ENCODE measurements at places on chromosomes 6 and 20.

DNA sequence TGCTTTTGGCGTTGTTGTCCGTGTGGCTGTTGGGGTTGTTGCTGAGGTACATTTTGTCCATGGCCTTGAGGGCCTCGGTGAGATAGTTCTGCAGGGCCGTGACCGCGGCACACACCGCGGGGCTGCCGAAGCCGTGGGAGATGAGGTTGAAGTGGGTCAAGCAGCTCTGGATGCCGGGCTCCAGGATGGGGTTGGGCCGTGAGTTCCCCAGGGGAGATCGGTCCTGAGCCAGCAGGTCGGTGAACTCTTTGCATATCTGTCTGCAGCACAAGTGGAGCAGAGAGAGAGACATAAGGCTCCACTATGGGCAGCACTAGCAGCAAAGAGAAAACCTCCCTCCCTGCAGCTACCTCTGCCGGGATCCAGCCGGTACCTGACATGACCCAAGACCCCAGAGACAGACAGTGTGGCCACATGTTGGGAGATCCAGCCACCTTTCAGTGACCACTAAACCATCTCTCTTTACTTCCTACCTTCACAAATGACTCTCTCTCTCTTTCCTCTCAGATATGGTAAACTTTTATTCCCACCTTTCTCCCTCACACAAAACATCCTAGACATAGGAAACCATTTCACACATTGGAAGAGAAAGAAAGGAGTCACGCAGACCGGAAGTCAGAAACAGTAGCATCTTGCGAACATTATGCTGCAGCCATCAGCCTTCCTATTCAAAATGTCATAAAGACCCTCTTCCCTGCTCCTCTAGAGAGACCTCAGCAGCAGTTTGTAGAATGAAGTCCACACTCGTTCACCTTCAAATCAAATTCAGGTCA is 16.2 kb downstream of the TFAP2A start:
- DNase-seq, result no peak

DNA sequence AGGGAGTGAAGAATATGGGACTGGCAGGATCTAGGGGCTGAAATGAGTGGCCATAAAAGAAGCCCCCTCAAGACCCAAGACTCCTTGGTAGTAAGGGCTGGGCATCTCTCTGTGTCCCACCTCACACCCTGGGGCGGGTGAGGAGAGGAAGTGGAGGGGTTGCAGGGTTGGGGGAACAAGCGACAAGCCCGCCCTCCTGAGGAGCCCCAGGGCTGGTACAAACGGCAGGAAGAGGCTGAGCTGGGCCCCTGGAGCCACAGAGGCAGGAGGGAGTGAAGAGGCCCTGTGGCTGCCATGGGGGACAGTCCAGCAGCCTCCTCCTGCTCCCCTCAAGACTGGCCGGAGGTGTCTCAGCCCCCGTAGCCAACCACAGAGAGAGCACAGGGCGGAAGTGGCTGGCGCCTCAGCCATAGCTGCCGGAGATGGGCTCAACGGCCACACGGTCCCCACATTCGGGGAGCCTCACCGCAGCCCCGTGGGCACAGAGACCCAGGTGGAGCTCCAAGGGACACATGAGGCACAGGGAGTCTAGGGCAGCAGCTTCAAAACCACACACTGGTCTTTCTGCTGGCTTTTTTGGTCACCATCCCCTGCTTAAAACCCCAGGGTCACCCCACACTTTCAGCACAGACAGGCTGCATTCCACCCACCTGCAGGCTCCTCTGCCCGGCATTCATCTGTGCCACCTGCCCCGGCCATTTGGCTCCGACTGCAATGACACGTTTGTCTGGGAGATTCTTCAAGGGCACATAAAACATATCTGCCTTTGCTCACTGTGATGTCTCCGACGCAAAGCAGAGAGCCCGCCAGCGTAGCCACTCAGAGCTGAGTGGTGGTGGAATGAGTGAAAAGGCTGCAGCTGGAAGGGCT is 524 bp downstream of the C20orf203 start:
- DNase-seq, result no peak

DNA sequence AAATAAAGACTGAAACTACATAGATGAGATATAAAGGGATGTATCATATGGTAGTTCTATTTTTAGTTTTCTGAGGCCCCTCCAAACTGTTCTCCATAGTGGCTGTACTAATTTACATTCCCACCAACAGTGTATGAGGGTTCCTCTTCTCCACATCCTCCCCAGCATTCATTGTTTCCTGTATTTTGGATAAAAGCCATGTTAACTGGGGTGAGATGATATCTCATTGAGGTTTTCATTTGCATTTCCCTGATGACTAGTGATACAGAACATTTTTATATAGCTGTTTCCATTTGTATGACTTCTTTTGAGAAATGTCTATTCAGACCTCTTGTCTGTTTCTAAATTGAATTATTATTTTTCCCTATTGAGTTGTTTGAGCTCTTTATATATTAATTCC is 229.3 kb downstream of the RFPL4B start:
- DNase-seq, result no peak

DNA sequence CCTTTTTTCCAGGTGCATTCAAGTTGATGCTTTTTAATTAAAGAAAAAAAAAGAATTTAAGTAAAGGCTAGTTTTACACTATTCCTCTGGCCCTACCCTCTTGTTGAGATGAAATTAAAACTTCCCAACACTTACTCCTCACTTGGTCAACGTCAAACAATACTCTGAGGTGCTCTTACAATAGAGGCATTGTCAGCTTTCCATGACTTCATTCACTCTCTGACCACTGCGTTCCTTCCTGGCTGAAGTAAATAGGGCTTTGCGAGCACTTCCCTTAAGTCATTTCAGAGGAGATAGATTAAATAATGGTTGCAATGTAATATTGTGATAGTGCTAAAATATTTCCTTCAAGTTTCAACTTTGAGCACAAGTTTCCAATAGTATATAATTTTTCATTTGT is 229.8 kb upstream of the CEP162 start:
- no peak for DNase-seq

- no peak for DNase-seq
These were observed 542 bp downstream of the USP49 start for GRCh38 chr6:41894366-41895299.

- DNase-seq, result no peak
These were observed 88.8 kb upstream of the EZR start for GRCh38 chr6:158907931-158908330.

DNA sequence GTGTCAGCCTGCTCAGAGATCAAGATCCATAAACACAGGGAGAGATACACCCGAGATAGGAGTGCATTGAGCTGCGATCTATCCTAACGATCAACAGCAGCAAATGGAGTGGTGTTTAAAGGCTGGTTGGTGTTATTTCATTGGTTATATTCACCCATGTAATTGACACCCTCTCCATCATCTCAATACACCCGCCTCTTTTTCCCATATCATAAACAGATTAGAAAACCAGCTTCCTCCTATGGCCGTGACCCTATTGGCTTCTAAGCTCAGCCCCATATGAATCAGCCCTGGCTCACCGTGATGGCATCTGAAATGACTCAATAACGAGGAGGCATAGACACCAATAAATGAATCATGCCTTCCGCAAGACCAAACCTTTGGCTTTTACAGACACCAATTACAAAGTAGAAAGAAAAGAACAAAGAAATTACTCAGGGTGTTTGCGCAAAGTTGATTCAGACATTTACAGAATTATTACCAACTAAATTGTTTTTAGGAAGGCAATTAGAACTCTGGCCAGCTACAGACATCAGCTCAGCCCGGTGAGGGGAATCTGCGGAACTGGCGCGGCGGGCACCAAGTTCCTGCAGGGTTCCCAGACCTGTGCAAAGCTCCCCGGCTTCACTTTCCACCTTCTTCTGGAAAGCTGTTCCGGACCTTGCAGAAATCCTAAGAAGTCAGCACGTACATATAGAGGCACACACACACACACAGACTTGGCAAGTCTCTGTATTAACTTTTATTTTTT is 11.5 kb downstream of the PMEPA1 start:
- DNase-seq, result peak; percentile 97

DNA sequence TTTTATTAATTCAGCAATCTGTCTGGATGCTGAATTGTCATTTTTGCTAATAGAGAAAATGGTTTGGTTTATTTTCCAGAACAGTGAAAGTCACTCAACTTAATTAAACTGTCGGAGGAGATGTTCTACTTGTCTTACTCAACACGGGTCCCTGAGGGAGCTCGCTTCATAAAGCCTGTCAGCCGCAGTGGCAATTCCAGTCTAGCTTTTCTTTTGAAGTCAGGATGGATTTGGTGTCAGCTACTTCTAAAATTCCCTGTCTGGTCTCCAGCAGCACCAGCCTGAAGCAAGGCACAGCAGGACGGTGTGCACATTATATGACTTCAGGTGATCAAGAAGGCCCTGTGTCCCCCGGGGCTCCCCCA is 261.5 kb downstream of the SLC24A3 start:
- DNase-seq, result no peak
